ENCODE measurements at places on chromosomes 2 and 18. TPM values are rescaled to one million over a fixed set of nuclear protein-coding genes. Genes with fewer than 3 reads are reported as not detected.
A peak's percentile ranks its signal among the peaks of the same experiment; 100 is the strongest.

OXER1 gene
- total RNA-seq: not detected

PLEKHA3 gene
- total RNA-seq: 24.9 TPM

GRCh38 chr2:241692448-241692847 is 5.8 kb upstream of the DTYMK start:
- peaks cover 16% of the 10 kb centered on the region for H3K4me1 ChIP-seq
- DNase-seq: no peak
- H3K27ac ChIP-seq: no peak overlapping the region
- no peaks in the 10 kb centered on the region for H3K27me3 ChIP-seq
- peaks cover 41% of the 10 kb centered on the region for H3K36me3 ChIP-seq

- H3K4me1 ChIP-seq: peaks cover 13% of the 10 kb centered on the region
- H3K4me3 ChIP-seq: no peak overlapping the region
- peaks cover 6% of the 10 kb centered on the region for H3K27me3 ChIP-seq
- H3K36me3 ChIP-seq: peaks cover 5% of the 10 kb centered on the region
- no peak overlapping the region for H3K27ac ChIP-seq
- DNase-seq: no peak
Measured at GRCh38 chr2:190782264-190782663, 98.4 kb upstream of the GLS start.

GRCh38 chr2:105417857-105418436 is 19.1 kb upstream of the FHL2 start:
- H3K36me3 ChIP-seq: peaks cover 3% of the 10 kb centered on the region
- H3K27me3 ChIP-seq: peaks cover 33% of the 10 kb centered on the region
- H3K4me1 ChIP-seq: peaks cover 26% of the 10 kb centered on the region
- H3K27ac ChIP-seq: peak overlapping the region; percentile 14

DNA sequence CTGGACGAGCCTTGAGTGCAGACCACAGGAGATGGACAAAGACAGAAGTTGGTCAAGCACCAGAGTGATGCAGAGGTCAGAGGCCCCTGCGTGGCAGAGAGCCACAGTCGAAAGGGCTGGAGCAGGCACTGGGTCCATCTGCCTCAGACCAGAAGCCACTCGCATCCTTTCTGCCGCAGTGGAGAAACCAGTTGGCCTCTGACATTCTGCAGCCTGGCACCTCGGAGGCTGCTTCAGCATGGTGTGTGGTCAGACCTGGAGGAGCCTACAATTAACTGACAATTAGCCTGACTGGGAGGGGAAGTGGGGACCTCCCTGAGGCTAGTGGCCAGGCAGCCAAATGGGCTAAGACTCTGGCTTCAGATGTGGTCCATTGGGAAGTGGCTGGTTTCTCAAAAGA is 111.1 kb downstream of the SGPP2 start:
- no peak for DNase-seq
- no peak overlapping the region for H3K4me3 ChIP-seq
- H3K27ac ChIP-seq: no peak overlapping the region
- peaks cover 14% of the 10 kb centered on the region for H3K27me3 ChIP-seq

Measured in activated naive CD8-positive, alpha-beta T cell treated with anti-CD3 and anti-CD28 coated beads for 36 hours (primary cell).